ENCODE measurements at places on chromosomes 3 and 15.
A peak's percentile ranks its signal among the peaks of the same experiment; 100 is the strongest.

DNA sequence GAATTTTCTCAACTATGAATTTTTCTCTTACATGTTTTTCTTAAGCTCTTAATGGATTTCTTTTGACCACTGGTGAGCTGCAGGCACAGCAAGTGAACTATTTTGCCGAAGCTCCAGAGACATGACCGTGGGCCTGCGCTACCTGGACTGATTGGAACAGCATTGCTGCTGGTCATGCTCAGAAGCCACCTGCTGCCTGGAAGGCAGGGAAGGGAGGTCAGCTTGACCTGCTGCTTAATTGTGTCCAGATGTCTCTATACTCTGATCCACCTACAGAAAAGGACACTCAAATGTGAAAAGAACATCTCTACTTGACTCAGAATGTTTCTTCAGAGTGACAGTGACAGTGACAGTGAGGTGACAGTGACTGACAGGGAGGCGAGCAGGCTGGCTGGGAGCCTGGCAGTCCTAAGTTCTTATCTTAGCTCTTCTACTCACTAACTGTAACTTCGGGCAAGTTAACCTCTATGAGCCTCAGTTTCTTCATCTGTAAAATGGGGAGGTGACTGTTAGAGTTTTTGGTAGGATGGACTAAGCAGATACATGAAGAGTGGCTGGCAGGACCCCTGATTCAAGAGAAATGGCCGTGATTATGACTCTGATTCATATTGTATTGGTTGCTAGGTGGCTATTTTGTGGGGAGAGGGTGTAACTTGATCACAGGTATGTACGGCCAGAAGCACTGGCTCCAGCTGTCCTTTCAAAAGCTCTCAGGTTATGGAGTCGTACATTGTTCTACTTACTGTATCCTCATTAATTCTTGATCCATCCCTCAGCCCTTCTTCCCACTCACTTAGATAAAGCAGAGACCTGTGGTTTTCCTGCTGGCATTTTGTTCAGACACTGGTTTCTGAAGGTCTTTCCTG lies 54.8 kb upstream of the DLG1 start:
- DNase-seq, result no peak

GRCh38 chr3:52149021-52149420 lies 5.2 kb downstream of the POC1A start:
- no peak for DNase-seq

- no peak for DNase-seq
Observed at GRCh38 chr3:95813244-95813643, 1001.1 kb upstream of the EPHA6 start.

DNA sequence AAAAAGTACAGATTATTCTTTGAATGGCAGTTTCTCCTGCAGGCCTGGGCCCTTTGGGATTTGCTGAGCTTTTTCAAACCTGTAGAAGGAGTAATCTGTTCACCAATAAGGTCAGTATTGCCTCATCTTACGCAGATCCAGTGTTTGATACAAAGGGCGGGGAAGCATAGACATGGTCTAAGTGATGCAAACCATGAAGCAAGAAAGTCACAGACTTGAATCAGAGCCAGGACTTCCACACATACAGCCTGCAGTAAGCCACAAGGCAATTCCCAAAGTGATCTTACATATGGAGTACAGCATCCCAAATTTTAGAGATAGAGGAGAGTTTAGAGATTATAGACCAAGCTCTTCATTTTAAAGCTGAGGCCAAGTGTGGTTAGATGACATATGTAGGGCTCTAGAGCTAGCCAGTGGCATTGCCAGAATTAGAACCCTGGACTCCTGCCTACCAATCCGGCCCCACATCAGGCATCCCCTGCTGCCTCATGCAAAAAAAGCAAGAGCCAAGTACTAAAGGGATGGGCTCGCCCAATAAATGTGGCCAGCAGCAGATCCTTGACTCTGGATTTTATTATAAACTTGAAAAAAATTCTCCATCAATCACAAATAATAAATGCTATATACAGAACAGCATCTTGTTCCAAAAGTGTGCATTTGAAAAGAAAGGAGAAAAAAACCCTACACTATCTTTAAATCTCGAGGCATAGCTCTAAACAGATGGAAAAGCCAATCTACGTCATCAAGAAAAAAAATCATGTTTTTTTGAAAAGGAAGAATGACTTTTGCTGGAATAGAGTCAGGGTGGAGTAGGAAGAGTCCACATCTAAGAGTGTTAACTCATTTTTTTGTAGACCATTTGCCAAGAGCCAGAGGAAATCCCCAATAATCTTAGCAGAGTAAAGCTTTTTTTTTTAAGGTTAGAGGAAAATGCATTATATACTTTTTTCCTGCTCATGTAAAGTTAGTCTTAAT lies 24.0 kb downstream of the ABI3BP start:
- no peak for DNase-seq

DNA sequence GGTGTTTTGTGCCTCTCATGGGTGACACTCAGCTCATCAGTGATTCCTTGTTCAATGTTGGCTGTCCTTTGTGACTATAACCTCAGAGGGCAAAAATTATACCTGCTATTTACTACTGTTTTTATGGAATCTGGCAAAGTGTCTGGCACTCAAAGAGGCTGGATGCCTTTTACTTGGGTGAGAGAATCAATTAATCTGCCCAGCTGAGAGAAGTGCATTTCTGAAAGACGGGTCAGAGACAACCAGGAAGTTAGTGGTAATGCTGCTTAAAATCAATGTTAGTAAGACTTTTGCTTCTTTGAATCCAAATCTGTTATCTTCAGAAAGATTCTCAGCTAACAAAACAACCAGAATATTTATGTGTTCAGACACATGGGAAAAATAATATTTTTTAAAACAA lies 436.2 kb upstream of the SUCLG2 start:
- DNase-seq, result no peak

DNA sequence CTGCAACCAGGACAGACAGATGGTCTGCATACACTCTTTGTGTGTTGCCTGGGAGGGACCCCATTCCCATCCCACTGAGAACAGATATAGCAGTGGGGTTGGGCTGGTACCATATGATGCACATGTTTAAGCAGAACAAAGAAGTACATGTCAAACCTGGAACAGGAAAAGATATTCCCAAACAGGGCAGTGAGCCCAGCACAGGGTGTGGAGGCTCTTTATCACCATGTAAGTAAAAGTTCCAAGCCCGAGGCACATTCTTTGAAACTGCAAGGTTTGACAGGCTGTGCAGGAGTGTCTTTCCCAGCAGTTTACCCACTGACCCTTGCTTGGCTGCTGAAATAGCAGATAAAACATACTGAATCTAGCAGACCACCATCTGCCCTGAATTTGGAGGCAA lies 5.3 kb upstream of the ZNF445 start:
- DNase-seq, result no peak

DNA sequence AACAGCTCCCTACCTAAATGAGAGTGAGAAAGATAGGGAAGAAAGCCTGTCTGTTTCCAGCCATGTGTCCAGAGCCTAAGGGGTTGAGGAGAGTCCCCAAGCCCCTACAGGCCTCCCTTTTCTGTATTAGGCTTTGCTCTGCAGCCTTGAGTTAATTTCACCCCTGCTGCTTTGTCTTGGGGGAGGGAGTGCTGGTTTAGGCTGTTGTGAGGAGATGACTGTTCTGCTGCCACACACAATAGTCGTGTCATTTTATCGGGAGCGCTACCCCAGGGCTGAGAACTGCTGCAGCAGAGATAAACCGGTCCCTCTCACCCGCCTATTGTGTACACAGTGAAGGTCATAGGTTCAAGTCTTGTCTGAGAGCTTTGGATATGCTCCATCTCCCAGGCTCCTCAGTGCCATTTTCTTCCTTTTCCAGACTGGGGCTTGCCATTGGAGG lies 1.4 kb downstream of the ZNF609 start:
- DNase-seq, result peak; percentile 25

GRCh38 chr15:70039917-70040316 lies 57.8 kb downstream of the TLE3 start:
- no peak for DNase-seq

DNA sequence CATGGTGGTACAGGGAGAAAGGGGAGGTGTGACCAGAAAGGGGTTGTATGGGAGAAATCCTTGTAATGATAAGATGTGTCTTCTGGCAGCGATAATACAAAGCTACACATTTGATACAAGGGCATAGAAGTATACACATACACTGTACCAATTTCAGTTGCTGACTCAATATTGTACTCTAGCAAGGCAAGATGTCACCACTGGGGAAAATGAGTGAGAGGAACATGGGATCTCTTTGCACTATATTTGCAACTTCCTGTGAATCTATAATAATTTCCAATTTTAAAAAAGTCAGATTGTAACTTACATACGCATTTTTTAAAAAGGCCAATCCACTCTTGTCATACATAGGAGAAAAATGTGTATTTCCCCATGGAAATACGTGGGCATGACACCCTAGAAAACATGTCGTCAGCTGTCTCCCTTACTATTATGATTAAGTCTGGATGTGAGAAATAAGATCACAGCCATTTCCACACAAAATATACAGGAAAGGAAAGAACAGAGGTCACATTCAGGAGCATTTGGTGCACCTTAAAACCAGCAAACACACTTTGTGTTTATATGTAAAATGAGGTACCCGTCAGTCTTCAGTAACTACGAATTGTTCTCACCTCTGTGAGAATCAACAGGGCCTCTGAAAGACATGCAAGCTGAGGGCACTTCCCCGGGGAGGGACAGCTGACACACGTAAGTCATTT lies 22.9 kb downstream of the PRR23E start:
- DNase-seq, result no peak

DNA sequence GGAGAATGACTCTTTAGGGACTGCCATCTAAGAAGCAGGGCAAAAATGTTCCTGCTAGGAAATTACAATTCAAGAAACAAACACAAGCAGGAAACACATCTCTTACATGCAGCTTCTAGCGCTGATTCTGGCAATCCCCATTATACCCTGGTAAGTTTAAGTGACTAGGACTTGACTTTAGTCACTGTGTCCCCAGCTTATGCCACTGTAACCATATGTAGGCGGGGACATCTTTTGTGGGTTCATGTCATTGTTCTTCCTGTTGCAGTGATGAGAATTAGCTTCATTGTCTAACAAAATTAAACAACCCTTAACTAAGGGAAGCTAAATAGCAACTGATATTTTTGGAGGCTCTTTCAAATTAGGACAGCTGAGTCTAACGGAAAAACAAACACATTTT lies 17.9 kb upstream of the FAM81A start:
- DNase-seq, result no peak

GRCh38 chr3:126798521-126798920 lies 94.5 kb downstream of the CHCHD6 start:
- no peak for DNase-seq

DNA sequence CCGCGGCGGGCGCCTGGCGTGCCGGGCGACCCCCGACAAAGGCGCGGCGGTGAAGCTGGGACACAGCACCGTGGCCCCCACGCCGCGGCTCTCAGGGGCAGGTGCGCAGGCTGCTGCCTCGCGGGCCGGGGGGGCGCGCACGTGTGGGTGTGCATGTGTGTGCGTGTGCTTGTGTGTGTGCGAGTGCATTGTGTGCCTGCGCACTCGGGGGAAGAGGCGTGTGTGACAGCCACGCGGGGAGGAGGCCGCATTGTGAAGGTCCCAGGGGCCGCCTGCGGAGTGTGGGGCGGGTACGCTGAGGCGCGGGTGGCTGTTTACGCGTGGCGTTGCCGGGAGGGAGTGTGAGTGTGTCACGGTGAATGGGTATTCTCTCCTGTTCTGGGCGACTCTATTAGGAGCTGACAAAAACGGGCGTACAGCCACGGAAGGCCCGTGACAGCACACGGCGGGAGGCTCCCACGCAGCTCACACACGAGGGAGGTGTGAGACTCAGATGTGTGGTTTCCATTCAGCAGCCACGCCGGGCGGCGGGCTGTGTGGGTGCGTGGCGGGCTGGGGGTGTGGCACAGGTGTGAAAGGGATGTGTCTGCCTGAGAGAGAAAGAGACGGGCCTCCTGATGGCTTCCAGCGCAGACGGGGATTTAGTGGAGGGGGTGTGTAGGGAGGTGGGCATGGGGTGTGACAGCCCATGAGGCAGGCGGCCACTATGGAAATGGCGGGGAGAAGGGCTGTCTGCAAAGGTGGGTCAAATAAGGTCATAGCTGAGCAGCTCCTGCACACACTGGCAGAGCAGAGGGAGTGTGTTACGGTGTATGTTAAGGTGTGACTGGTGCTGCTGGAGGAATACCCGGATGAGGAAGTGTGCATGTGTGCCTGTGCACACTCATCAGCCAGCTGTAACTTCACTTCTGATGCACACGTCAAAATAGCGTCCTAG lies 750 bp downstream of the PODXL2 start:
- peak; percentile 36 for DNase-seq
